NCI-H510A (cell line): ENCODE measurements at places on chromosomes 4 and X.

- DNase-seq = no peak
Measured at GRCh38 chr4:165766976-165767375, 106.1 kb upstream of the TLL1 start.

- no peak for DNase-seq
Measured at GRCh38 chrX:46653482-46653881, 79.9 kb downstream of the CHST7 start.

GRCh38 chr4:25953740-25954139 is 39.7 kb downstream of the SMIM20 start:
- no peak for DNase-seq

DNA sequence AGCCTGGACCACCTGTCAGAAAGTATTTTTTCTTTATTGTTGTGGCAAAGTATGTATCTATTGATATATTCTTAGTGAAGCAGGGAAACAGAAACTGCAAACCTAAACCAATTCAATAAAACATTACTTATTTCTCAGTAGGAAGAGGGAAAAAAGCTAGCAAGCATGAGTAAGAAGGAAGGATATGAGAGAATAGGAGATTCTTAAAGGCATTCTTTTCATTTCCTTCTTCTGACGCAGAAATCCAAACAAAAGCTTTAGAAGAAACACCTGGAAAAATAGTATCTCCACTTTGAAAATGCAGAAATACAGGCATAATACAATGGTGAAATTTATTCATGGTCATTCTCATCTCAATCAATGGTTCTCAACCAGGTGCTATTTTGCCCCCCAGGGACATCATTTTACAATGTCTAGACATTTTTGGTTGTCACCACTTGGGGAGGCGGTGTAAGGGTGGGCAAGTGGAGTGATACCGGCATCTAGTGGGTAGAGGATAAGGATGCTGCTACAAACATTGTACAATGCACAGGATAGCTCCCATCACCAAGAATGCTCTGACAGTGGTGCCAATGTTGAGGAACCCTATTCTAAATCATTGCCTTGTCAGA is 21.7 kb upstream of the ATXN3L start:
- DNase-seq = no peak

GRCh38 chrX:78330540-78330939 is 3.1 kb upstream of the CYSLTR1 start:
- no peak for DNase-seq

GRCh38 chr4:110091434-110092140 is 106.8 kb downstream of the ELOVL6 start:
- DNase-seq = no peak

DNA sequence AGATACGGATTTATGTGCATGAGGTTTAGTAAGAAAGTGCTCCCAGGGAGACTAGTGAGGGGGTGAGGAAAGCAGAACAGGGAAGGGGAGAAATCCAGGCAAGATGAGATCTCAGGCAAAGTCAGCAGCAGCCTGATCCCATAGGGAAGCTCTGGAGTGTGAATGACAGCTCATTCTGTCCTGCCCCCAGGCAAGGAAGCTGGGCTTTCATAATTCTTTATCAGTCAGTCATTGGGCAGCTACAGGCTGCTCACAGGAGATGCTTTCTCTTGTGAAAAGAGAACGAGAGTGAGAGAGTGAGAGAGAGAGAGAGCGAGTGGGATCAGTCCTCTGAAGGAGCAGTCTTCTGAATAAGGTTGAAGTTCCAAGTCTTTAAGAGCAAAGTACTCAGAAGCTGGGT is 48.1 kb downstream of the SRPX start:
- no peak for DNase-seq

DNA sequence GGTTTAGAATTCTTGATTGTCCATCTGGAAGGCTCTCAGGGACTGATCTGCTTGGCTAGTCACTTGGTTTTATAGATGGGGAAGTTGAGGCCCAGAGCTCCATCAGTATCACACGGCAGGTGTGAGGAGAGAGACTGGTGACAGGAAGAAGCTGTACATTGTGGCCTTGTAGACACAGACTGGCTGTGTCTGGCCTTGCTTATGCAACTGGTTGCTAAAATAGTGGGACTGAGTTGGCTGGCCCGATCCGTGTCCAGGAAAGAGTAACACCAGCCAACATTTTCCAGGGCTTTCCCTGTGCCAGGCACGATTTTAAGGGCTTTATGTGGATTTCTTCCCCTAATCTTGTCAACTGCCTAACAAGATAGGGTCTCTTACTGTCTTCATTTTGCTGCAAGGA is 2.8 kb downstream of the TBC1D14 start:
- no peak for DNase-seq

DNA sequence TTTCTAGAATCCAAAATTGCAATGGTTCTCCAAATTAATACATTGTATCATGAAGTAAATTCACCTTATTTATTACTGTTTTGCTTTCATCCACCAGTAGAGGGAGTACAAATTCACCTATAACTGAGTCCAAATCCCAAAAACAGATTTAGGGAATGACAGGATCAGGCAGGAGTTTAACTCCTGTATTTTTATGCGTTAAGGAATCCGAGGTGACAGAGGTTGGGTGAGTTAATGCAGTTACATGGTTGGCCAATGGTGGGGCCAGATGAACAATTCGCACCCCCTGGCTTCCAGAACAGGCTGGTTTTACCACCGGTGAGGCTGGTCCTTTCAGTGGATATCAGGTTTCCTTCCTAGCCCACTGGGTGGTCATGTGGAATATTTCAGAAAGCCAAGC is 82.4 kb downstream of the MTNR1A start:
- DNase-seq = no peak

DNA sequence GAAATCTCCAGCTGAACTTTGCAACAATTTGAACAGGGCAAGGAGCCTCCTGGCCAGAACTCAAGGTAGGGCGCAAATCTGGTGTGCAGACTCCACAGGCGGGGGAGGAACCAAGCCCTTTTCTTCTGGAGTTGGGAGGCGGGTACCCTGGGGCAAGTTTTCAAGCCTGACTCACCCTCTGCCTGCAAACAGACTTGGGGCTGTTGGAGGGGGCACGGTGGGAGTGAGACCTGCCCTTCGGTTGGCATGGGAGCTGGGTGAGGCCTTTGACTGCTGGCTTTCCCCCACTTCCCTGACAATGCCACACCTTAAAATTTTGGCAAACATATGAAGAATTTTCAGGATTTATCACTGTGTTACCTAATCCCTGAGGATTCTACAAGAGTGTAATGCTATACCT is 709.8 kb upstream of the DIAPH2 start:
- no peak for DNase-seq

GRCh38 chr4:148961526-148961925 is 519.3 kb upstream of the NR3C2 start:
- DNase-seq = no peak

DNA sequence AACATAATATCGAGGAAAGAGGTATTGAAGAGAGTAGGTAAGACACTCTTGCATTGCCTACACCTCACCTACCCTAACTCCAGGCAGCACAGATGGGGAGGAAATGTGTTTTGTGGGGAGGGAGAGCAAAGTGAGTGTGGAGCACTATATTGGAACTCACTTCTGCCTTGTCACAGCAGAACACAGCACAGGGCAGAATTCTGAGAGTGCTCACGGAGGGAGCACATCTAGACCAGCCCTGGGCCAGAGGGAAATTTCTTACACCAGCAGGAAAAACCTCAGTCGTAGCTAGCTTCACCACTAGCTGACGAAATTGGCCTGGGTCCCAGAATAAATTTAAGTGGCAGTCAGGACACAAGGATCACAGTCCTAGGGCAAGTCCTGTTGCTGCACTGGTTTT is 517.3 kb downstream of the TMA16 start:
- DNase-seq = no peak

GRCh38 chr4:118350961-118351360 is 1.8 kb downstream of the PRSS12 start:
- no peak for DNase-seq
